ENCODE measurements at places on chromosomes 11 and 22.

- DNase-seq: peak; percentile 30
Measured at GRCh38 chr11:126863294-126863997, 137.1 kb downstream of the KIRREL3 start.

GRCh38 chr11:79018371-79018849 is 422.4 kb downstream of the TENM4 start:
- DNase-seq: no peak

DNA sequence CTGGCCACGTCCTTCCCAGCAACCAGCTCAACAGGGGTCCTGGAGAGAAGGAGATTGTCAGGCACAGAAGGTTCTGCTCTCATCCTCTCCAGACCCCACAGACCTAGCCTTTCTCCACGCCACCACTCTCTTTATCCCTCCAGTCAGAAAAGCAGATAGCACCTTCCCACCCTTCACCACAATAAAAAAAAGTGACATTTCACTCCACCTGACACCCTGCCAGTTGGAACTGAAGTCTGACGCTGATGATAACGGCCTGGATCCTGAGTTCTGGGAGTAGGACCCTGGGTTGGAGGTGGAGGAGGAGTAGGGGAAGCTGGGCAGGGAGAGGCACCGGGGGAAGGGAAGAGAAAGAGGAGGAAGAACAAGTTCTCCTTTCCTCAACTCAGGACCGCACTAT is 127.5 kb upstream of the ANO1 start:
- DNase-seq: no peak

DNA sequence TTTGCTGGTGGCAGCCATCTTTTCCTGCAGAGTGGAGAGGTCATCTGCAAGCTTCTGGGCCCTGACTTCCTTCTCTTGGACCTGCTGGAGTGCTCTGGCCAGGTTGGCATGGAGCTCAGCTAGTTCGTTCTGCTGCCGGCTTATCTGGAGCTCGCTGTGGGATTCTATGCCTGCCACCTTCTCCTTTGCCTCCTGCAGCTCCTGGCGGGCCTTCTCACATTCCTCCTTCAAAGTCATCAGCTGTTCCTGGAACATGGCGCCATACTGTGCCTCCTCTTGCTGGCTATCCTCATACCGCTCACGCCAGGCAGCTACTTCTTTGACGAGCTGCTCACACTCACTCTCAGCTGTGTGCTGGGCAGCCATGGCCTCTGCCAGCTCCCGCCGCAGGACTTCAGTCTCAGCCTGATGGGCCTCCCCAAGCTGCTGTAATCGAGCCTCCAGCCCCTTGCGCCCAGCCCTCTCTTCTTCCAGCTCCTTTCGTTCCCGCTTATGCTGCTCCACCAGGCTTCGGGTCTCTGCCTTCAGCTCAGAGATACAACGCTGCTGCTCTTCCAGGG is 16.1 kb downstream of the IL18BP start:
- no peak for DNase-seq

GRCh38 chr11:14095882-14096281 is 133.4 kb downstream of the SPON1 start:
- DNase-seq: no peak

- DNase-seq: no peak
Measured at GRCh38 chr11:101807531-101807930, 107.3 kb upstream of the CEP126 start.

DNA sequence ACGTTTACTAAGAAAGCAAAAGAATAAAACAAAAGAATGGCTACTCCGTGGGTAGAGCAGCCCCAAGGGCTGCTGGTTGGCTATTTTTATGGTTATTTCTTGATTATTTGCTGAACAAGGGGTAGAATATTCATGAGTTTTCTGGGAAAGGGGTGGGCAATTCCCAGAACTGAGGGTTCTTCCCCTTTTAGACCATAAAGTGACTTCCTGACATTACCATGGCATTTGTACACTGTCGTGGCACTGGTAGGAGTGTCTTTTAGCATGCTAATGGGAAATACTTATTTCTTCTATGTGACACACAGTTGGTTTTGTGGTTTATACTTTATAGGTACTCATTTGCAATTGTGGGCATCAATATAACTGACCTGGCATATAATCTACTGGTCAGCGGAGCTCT is 56.3 kb downstream of the SLN start:
- no peak for DNase-seq

DNA sequence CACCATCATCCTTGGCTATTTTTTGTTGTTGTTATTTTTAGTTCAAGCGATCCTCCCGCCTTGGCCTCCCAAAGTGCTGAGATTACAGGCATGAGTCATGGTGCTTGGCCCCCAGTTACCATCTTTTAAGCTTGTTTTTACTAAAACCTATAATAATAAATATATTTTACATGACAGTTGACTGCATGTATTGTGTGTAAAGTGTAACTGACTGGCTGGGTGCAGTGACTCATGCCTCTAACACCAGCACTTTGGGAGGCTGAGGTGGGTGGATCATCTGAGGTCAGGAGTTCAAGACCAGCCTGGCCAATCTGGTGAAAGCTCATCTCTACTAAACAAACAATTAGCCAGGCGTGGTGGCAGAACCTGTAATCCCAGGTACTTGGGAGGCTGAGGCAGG is 386.2 kb downstream of the TENM4 start:
- DNase-seq: no peak

DNA sequence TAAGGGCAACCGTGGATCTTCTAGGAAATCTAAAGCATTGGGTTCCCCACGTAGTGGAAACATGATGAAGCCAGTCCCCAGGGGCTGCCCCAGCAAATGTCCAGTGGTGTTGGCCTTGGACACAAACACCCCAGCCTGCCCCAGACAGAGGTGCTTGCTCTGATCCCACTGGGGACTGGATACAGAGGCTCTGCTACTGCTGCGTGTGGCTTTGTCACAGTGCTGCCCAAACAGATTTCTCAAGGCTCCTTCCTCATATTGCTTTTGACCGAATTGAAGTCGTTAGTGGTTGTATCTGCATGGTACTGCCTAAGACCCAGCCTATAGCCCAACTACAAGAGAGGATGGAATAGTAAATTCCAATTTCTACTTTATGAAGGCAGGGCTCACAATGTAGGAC is 40.1 kb upstream of the CD44 start:
- DNase-seq: no peak

DNA sequence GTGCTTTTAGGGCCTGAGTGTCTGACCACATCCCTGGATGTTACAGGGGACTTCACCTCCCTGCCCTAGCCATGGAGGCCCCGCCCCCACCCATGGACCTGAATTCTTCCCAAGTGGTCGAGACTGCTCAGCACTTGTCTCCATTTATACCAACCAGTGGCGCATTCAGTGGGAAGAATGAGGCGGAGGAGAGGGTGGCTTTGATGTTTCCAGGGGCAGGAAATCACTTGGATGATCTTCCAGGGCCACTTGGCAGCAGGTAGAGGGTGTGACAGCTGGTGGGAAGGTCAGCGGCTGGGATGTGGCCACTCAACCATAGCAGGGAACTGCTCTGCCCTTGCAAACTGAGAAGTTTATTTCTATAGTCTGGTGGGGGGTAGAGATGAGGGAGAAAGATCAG is 155.1 kb upstream of the BLID start:
- no peak for DNase-seq

- DNase-seq: no peak
Measured at GRCh38 chr11:76280151-76280881, 74.0 kb upstream of the WNT11 start.

GRCh38 chr11:33040033-33040861 is 875 bp downstream of the TCP11L1 start:
- DNase-seq: peak; percentile 68

DNA sequence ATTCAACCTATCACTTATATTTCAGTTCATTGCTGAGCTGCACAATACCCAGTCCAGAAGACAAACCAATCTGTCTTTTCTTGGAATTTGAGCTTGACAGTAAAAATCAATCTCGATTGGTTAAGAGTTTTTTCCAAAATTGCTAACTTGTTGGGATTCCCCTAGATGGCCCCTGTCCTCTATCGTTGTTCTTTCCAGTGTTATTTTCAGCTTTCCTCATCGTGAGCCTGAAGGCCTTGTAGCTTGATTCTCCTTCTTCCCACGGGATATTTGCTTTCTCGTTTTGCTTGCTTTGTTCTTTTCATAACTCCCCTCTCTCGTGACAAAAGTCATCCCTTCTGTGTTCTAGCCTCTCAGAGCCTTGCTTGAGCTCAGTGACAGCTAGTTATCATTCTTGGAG is 3.1 kb downstream of the OR8B8 start:
- DNase-seq: no peak

DNA sequence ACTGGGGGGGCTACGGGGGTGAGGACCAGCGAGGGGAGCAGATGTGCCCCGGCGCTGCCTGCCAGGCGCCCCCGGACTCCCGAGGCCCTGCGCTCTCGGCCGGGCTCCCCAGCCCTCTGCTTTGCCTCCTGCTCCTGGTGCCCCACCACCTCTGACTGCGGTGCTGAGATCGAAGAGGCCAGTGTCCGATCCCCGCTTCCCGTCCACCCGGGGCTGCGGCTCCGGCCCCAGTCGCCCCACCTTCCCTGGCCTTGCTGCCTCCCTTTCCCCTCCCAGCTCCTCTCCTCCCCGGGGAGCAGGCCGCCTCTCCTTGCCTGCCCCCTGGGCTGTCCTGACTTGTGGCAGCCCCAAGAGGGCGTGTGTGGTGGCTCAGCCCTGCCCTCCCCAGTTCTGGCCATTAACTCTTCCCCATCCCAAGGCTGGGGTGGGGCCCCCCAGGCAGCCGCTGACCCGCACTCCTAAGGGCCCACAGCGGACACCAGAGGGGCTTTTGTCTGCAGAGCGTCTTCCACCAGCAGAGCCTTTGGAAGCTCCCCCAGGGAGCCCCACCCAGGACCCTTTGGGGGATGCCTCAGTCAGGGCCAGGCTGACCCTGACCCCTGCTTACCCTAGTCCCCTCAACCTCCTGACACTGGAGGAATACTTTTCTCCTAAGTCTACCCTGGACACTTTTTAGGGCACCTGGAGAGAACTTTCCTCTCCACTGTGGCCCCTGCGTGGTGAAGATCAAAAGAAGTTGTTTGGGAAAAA is 16.6 kb downstream of the RTN4RL2 start:
- peak; percentile 80 for DNase-seq

DNA sequence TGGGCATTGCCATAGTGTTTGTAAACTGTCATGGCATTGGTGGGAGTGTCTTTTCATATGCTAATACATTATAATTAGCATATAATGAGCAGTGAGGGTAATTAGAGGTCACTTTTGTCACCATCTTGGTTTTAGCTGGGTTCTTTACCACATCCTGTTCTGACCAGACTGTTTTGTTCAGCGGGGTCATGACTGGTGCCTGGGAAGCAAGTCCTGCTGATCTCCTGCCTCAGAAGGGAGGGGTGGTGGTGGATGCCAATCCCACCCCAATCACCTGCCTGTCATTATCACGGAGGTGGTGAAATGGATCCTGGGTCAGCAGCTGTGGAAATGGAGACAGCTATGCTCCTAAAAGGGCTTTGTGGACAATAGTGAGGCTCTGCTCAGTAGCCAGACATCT is 31.2 kb downstream of the IL18 start:
- DNase-seq: peak; percentile 24

DNA sequence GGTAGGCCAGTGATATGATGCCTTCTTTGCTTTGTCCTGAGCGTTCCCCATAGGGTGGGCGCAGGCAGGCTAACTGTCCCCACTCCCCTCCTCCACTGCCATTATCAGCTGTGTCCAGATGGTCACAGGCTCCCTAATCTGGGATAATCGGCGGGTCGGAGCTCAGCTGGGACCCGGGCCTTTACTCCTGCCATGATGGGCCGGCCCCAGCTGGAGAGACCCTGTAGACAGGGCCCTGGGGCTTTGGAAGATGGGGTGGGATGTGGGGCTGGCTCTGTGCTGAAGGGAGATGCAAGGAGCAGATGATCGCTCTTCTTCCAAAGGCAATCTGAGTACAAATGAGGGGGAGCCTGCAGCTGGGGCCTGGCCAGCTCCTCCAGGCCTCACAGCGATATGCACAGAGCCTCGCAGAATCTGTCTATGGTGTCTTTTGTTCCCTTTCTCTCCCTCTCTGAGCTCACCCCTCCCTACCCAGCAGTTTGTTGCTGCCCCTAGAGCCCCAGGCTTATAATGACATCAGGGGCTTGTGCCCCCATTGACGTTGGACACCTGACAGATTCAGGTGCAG is 11.9 kb downstream of the KLHL35 start:
- no peak for DNase-seq

GRCh38 chr11:102470251-102470650 is 17.7 kb upstream of the TMEM123 start:
- no peak for DNase-seq

GRCh38 chr11:42576318-42576717 is 735.5 kb upstream of the API5 start:
- DNase-seq: no peak

- no peak for DNase-seq
Measured at GRCh38 chr11:111541254-111542061, 938 bp downstream of the LAYN start.

- no peak for DNase-seq
Measured at GRCh38 chr11:106238704-106239360, 161.4 kb downstream of the AASDHPPT start.

- DNase-seq: no peak
Measured at GRCh38 chr22:26536762-26537134, 24.5 kb upstream of the TFIP11 start.

DNA sequence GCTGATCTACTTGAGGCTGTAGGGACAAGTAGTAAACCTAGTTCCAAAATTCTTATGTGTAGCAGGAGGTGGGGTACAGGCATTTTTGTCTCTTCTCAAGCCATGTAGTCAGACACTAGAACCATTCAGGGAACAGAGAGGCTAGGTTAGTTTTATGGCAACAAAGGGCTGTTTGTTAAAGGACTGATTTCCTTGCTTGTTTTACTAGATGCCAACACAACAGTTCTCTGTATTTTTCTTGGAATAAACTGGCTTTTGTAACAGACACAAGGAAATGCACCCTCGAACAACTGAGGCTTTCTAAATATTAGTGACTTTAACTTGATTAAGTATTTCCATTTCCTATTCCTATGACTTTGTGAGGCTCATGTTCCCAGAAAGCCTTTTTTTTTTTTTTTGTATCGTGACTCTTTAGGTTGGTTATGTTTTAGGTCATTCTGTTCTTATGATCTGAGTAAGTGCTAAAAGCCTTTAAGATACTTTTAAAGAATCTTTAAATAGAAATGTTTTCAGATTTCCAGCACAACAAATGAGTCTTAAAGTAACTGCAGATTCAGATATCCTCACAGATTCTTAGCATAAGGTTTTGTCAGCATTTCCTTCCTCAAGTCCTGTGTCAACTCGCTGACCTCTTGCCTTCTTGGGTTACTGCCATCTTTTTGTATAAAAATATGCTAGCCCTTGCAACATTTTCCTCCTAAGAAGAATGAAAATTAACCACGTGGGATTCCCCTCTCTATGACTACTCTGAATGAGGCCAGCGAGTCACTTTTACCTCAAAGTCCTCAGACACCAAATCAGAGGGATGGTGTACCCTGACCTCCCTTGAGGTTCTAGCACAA is 92.5 kb downstream of the CCDC83 start:
- peak; percentile 50 for DNase-seq

- DNase-seq: no peak
Measured at GRCh38 chr11:47143322-47143721, 33.4 kb downstream of the ARFGAP2 start.

Data from GM12865 (cell line).